Activated T-cell treated with anti-CD3 and anti-CD28 coated beads, Interleukin-2, amount 50 U/mL, for 24 hours (primary cell): ENCODE measurements at places on chromosomes 1 and 21.

DNA sequence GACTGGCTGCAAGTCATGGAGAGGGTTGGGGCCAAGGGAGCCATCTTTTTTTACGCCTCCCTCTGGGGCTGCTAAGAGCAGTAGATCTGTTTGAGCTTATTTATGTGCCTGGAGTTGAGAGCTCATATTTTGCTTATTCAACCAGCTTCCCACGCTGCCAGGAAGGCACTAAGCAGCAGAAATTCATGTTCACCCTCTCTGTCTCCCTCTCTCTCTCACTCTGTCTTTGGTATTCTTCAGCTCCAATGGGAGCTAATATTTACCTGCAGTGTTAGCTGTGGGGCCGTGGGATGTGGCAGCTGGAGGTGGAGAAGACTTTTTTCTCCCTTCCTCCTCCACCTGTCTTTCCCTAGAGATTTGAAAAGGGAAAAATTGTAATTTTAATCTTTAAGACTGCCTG, 26.8 kb upstream of the CACNA1E start:
- no peak for DNase-seq

GRCh38 chr21:38520511-38520910, 22.2 kb upstream of the ERG start:
- no peak for DNase-seq

DNA sequence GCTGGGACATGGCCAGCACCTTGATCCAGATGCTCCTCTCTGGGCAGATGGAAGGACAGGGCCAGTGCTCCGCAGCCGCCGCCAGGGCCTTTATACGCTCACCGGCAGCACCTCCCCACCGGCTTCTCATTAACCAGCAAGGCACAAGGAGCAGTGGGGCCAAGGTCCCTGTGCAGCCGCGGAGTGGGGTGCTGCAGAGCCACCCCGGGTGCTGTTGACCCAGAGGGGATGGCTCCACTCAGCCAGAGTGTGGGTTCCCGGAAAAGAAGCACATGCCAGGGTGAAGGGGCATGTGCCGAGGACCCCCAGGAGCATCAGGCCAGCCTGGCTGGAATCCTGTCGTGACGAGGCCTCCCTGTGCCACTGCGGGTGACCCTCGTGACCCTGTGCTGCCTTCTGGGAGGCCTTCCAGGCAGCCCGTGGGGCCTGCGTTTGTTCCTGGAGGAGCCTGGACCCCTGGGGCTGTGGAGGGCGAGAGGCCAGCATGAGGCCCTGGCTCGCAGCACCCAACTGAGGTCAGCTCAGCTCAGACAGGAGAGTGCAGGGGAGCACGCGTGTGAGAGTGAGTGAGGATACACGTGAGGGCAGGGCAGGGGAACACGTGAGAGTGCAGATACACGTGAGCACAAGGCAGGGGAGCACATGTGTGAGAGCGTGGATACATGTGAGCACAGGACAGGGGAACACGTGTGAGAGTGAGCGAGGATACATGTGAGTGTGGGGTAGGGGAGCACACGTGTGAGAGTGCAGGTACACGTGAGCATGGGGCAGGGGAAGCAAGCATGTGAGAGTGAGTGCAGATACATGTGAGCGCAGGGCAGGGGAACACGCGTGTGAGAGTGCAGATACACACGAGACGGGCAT, at the start of gene FTCD:
Gene FTCD (minus strand): TSS at position 66 of the 864 bp plus-strand sequence. CDS start 56 bp downstream, at position 10.
- peak; percentile 8 for DNase-seq

DNA sequence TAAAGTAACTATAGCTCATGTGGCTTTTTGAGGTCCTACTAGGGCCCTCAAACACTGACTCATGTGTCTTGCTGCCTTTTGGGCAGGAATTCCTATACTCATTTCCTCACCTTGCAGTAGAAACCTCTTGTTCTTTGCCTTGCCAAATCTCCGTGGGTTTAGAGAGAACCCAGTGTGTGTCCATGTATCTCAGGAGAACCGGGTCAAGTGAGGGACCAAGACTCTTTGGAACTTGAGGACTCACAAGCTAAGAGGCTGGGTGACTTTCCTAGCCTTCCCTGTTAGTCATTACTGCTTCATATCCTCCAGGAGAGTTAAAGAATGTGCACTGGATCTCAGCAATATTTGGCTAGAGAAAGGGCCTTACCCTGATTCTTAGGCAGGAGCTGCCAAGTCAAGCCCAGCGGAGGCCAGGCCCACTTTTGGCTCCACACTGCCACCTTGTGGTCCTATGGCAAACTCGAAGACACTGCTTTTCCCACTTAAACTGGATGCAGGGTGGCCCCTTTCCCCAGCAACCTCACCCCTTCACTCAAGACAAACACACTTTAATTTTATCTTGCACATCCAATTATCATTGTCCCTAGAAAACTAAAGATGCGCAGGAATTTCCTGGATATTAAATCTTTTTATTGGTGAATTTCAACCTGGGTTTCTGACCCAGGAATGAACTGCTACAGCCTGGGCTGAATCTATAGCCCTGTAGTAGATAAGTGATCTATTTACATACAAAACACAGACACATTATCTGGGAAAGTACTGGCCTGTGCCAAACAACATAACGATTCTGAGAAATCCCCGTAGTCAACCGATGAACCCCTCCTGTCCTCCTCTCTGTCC, 10.6 kb downstream of the AVPR1B start:
- peak; percentile 83 for DNase-seq

DNA sequence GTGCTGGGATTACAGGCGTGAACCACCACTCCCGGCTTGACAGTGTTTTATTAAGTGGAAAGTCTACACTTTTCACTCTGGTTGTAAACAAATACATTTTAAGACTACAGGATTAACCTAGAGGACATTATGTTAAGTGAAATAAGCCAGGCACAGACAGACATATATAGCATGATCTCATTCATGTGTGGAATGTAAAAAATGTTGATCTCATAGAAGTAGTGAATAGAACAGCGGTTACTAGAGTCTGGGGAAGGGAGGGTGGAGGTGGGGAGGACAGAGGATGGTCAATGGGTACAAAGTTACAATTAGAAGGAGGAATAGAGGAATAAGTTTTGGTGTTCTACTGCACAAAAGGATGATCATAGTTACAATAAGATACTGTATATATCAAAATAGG, 16.9 kb downstream of the CTH start:
- DNase-seq, result no peak

DNA sequence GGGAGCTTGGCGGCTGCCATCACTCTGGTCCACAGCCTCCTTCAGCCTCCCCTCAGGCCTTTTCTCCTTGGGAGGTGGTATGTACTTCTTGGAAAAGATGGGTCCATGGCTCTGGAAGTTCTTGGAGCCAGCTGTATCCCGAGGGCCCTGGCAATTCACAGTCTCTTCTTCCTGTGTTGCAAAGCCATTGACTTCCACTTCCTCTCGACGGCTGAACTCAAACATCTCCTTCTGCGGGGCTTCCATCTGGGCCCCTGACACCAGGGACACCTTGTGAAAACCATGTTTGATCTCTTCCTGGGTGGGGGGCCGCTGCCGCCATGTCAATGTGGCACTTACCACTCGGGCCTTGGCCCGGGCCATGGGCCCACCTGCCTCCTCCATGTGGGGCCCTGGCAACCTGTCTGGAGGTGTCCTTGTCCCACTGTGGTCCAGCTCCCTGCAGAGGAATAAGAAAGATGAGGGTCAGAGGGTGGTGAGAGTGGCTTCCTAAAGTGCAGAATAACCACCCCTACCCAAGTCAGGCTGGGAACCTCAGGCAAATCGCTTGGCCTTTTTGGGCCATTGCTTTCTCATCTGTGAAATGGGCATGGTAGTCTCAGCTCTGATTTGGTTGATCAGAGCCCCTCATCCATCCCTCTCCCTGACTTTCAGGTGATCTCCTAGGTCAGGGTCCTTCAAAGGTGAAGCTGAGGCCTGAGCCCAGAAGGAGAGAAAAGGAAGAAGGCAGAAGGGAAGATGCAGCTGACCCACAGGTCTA, 7.5 kb downstream of the CRYBG2 start:
- DNase-seq, result no peak

DNA sequence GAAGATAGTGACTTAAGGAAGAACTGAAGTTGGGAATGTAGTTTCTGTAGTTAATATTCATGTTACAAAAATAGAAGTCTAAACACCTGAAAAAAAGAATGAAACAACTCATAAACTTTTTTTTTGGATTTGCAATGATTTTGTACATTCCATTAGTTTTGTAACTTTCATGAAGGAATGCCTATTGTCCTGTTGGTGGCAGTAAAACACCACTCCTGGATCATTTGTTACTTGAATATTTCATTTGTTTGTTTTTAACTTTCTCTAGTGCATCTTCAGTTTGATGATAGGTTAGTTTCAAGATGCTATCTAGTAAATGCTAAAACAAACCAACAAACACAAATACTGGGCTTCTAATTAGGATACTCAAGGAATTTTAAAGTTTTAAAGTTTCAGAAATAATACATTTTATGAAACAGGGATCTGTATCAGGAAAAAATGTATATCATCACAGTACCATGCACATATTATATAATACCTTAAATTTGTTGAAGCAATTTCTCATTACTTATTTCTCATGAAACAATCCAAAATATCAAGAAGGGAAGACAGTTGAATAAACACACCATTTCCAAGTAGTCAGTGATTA, 229.7 kb upstream of the CACYBP start:
- DNase-seq, result no peak
